Stimulated activated CD4-positive, alpha-beta T cell treated with anti-CD3 and anti-CD28 coated beads, TNF-alpha, amount 100 ng/mL, for 24 hours (primary cell): ENCODE measurements at places on chromosomes 1 and 21.

GRCh38 chr21:42084079-42084478 is 13.0 kb downstream of the UMODL1 start:
- no peak for DNase-seq

DNA sequence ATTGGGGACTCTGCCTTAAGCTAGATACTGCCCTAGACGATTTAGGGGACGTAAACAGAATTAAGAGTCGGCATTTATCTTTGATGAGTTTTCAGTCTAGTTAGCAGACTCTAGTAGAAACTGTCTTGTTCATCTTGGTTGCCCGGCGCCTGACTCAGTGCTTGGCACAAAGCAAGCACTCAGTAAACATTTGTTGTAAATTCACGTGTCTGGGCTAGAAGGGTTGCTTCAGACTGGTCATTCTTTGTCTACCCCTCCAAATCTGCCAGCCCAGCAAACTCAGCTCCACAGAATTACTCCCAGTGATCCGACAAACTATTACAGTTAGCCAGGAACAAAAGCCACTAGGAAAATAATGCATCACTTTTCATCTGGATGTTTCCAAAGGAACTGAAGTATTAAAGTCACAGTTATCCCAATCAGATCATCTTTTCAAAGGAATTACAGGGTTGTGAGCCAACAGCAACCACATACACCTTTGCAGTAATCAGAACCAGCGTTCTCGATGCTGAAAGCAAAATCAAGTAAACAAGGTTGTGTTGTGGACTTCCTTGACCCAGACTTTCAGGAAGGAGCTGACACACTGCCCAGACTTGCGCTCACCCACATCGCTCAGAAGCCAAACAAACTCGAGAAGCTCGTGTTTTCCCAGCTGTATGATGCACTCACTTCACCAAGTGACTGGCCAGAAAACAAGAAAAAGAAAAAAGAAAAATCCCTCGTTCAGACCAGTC is 66.5 kb upstream of the GADD45A start:
- DNase-seq, result no peak

DNA sequence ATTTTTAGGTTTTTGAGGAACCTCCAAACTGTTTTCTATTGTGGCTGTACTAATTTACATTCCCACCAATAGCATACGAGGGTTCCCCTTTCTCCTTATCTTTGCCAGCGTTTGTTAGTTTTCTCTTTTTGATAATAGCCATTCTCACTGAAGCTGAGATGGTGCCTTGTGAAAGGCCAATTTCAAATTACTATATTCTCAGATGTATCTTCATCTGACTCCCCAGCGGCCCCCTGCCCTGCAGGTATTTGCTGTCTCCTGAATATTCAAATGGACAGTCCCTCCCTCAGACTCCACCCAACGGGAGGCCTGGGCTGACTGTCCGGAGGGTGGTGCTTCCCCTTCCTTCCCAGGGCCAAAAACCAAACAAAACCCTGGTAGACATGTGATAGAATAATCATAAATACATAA is 33.5 kb upstream of the TARBP1 start:
- no peak for DNase-seq

DNA sequence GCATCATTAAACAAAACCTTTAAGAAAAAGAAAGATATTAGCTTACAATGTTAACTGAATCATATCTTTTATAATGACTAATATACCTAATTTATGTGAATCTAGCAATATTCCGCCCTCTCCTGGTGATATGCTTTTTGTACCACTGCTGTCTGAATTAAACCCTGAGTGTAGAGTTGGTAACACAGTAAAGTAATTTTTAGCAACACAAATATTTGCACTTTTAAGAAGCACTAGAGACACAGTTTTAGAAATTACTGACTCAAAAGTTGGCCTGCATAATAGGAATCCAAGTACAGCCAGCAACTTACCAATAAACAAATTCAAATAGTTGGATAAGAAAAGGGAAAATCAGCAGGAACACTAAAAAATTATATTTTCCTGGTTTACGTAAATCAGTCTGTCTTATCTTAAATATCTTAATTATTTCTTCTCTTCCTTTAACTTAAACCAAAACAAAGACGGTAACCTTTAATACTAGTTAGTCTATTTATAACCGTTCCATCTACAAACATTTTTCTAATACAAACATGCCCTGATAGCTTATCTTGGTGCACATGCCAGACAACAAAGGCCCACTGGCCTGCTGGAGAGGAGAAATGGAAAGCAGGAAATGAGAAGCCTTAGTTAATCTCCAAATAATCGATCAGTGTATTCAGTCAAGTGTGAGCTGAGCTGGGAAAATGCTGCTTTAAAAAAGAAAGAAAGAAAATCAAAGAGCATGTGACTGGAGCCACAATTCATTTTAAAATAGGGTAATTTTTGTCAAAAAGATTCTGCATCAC is 246.0 kb downstream of the RERE start:
- DNase-seq, result no peak

- no peak for DNase-seq
These were observed 558.3 kb downstream of the SMYD3 start for GRCh38 chr1:245948786-245949185.

GRCh38 chr1:199394856-199395255 is 632.7 kb upstream of the NR5A2 start:
- no peak for DNase-seq

DNA sequence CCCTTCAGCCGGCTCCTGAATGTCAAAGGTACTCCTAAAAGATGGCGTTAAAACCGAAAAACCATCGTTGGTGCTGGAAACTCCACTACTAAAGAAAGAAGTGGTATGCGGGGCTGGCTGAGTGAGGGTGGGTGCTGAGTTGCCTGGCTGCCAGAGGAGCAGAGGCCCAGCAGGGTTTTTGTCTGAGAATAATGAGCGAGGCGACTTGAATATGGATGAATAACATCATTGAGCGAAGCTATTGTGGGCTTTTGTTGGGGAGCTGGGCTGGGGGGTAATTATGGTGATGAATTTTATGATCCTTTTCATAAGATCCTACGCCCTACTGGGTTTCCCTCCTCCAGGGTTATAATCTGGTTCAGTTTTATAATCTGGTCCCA is 2.0 kb downstream of the PDPN start:
- no peak for DNase-seq

DNA sequence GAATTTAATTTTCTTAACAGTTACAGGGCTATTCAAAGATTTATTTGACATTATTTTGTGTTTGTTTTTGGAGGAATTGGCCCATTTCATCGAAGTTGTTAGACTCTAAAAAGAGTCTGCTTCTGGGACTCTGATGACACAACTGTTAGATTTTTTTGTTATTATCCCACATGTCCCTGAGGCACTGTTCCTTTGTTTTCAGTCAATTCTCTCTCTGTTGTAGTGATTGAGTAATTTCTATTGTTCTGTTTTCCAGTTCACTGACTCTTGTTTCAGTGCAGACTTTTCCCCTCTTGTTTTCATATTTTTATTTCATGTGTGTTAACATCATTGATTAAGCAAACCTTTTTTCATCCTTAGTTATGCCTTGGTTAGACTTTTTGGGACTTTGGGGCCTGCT is 325.0 kb downstream of the ZNF326 start:
- no peak for DNase-seq

GRCh38 chr1:151146072-151146411 is 389 bp downstream of the SEMA6C start:
- DNase-seq, result no peak

- no peak for DNase-seq
These were observed 5.2 kb upstream of the SPRR1B start for GRCh38 chr1:153025797-153026196.

DNA sequence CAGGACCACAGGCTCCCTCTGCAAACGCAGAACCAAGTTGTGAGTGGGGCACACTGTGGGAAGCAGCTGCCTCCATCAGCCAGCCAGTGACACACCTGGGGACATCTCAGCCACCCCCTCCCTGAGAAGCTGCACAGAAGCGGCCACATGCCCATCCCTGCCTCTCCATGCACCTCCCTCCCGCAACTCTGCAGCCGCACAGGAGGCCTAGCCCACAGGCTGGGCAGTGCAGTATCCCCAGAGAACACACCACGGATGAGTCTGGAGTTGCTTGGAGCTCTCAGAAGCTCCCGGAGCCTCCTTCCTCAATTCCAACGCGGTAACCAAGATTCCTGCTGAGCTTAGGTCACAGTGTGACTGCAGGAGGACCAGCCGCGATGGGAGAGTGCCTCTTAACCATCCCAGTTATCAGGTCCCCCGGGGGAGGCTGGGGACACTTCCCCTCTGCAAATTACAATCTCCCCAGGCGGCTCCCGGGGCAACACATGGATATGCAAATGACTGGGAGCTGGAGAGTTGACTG is 1.2 kb upstream of the WNT3A start:
- no peak for DNase-seq
